ENCODE measurements at places on chromosomes 7 and 10.

GRCh38 chr10:120782336-120782735, 68.8 kb upstream of the WDR11 start:
- DNase-seq = no peak

DNA sequence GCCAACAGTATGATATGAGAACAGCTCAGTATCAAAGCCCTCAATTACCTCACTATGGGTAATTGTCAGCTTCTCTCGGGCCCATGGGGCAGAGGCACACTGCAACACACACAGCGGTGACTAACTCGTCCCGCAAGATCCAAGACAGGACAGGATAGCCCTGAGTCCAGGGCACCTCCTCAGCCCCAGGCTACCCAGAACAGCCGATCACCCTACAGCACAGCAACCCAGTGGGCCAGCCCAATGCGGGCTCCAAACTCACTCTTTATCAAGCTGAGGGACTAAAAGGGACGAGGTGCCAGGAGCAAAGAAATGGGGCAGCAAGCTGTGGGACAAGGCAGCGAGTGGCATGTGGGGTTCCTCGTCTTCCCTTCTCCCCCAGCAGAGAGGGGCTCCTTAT, 765.1 kb downstream of the GRID1 start:
- DNase-seq = no peak

GRCh38 chr7:41162612-41163011, 540.3 kb downstream of the INHBA start:
- DNase-seq = no peak

DNA sequence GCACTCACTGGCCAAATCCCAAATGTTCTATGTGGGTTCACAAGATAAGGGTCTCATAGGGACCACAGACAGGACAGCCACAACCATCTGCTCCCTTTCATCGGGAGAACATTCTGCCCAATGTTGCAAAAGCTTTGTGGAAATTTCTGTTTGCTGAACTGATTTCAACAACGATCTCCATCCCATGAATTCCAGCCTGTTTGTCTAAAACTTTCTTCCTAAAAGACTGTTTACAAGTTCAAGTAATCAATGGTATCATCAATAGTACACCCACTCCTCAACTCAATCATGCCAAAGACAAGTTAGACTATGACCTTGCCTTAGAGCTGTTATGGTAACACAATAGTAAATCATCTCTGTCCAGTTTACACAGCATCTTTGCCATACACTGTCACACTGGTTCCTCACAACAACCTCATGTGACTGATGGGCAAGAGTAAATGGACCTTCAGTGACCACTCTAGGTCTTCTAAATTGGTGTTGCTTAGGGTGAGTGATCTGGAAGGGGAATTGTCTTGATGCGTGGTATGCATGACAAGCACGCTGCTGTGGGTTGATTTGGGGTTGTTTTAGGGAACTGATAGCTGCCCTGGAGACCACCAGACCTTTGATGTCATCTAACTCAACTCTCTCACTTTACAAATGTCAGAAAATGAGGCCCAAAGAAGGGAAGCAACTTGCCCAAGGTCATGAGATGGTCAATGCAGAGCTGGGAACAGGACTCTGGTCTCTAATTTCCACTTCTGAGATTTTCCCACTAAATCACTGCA, 95.1 kb downstream of the PPP1R3C start:
- no peak for DNase-seq

GRCh38 chr7:52463341-52463740, 572.1 kb upstream of the POM121L12 start:
- no peak for DNase-seq

GRCh38 chr10:51542853-51543252, 156.5 kb downstream of the CSTF2T start:
- DNase-seq = no peak

- no peak for DNase-seq
Measured at GRCh38 chr10:3729397-3729976, 55.5 kb downstream of the KLF6 start.

GRCh38 chr7:44533301-44534055, 7.7 kb downstream of the NPC1L1 start:
- DNase-seq = no peak

DNA sequence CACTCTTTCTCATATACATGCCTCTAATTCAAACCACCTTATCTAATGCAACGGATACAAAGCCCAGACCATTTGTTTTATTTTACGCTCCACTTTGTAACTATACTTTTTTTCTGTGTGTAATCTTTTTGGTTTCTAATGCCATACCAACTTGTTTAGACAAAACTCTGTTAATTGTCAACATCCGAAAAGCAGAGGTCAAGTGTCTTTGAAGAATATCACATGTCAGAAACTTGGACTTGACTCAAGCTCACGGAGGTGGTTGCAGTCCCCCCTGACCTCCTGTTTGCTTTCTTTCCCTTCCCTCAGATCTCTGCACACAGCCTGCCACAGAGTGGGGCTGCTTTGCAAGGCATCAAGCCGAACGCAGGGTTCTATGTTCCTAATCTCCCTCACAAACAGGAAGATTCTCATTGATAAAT, 698.9 kb downstream of the PARD3 start:
- no peak for DNase-seq

- DNase-seq = no peak
Measured at GRCh38 chr10:131843089-131843595, 57.7 kb upstream of the PPP2R2D start.

DNA sequence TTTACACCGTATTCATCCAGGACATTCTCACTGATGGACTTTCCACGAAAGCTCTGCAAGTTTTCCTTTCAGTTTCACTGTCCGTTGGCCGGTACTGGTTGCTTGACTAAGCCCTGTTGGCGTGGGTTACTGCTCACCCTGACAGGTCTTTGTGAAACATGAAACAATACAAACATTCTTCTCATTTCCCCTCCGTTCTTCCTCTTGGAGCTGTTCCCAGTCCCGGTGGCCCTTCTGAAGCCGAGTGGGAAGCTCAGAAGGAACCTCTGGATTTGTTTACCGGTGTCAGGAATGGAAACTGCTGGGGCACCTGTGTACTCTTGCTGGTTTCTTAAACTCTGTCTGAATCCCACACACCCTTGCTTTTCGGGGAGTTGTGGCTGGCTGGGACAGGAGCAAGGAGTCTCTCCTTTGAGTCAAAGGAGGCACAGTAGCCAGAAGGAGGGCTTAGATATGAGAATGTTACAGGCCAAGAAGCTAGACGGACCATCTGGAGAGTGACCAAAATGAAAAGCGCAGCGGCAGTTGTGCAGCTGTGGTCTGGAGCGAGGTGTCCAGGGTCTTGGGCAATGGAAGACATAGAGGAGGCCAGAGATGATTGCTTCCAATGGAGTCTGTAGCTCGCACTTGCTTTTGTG, 45.7 kb downstream of the LYZL2 start:
- no peak for DNase-seq

DNA sequence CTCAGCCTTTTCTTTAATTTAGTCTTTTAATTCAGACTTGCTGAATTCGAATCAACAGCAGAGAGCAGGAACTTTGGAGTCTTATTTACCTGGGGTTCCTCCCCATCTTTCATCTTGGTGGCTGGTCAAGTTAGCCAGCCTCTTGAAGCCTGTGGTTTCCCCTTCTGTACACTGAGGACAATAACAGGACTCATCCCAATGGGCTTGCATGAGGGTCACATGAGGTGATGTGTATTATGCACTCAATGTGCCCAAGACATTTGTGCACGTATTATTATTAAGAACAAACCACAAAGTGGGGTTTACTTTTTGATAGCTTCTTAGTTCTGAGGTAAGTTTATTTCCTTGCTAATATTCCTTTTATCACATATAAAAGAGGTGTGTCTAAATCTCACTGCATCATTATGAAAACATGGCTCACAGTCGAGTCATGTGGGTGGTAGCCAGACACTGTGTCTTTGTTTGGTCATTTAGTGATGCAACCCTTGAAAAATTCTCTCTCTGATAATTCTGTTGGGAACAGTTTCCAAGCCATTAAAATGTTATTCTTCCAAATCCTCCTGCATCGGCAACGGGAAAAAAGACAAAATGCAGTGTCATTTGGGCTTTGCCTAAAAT, 86.5 kb upstream of the GRB10 start:
- no peak for DNase-seq

- no peak for DNase-seq
Measured at GRCh38 chr7:51456431-51457060, 139.9 kb upstream of the COBL start.

DNA sequence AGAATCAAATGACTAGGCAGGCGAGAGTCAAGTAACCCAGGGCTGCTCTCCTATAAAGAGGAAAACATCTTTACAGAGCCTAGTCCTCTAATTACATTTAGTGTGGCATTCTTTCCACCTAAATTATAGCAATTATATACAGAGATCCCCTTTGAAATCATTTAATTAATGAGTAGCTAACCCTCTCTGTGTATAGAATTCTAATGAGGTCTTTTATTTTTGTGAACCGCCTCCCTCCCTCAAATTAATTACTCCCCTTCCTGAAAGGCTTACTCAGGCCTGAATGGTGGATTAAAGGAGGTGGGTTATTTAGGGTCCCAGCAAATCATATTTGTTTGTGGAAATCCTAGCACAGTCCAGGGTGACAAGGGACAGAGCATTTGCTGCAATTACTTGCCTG, 551.8 kb downstream of the SORCS3 start:
- no peak for DNase-seq

DNA sequence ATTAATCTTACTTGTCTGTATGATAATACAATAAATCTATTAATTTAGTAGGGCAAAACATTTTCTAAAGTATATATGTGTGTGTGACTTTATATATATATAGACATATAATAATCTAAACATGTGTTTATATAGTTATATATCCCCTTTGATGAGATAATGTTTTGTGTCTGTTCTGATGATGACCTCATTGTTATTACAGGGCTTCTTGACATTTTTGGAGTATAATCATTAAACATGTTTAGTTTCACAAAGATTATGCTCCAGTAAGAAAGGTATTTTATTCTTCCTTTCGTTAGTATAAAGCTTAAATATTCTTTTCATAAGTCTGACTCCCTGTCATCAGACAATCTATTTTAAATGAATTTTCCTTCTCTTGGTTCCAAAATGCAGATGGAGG, 62.3 kb upstream of the CABCOCO1 start:
- DNase-seq = no peak

DNA sequence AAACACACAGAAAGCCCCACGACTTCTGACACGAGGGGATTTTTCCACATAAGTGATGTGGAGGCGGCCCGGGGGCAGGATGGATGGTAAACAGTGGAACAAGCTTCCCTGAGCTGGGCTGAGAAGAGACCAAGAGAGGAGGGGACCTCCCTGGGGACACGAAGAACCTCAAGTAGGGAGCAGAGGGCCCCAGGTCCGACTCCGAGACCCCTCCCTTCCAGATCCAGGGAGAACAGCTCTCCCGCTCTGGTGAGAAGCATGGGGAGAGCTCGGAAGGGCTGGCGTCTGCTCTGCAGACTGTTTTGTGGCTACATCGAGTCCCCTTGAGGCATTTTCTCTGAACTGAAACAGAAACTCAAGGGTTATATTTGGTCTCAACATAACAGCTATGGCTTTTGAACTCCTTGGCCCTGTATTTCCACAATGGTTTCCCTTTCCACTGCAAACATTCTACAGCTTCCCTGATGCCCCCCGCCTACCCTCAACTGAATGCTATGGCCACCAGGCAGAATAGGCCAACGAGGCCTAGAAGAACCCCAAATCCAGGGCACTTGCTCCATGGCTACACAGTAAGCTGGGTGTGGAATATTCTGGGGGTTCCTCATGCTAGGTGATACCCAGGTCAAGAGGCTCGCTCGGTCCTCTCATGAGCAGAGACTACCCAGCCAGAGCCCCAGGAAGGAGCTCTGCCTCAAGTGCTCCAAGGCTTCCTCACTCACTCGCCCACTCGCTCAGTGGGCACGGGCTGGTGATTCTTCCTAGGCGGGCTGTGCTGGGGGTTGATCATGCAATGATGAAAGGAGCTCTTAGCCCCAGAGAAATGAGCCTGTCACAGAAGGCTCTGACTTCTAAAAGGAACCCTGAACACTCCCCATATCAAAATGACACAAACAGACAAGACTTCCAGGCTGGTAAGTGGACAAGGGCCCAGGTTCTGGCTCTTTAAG, 47.5 kb downstream of the FAM53B start:
- no peak for DNase-seq

- DNase-seq = no peak
Measured at GRCh38 chr7:151512353-151512752, 7.3 kb downstream of the RHEB start.

GRCh38 chr10:7797582-7797981, 9.6 kb downstream of the ATP5F1C start:
- DNase-seq = no peak

- DNase-seq = no peak
Measured at GRCh38 chr10:124123156-124123555, 29.8 kb upstream of the CHST15 start.

DNA sequence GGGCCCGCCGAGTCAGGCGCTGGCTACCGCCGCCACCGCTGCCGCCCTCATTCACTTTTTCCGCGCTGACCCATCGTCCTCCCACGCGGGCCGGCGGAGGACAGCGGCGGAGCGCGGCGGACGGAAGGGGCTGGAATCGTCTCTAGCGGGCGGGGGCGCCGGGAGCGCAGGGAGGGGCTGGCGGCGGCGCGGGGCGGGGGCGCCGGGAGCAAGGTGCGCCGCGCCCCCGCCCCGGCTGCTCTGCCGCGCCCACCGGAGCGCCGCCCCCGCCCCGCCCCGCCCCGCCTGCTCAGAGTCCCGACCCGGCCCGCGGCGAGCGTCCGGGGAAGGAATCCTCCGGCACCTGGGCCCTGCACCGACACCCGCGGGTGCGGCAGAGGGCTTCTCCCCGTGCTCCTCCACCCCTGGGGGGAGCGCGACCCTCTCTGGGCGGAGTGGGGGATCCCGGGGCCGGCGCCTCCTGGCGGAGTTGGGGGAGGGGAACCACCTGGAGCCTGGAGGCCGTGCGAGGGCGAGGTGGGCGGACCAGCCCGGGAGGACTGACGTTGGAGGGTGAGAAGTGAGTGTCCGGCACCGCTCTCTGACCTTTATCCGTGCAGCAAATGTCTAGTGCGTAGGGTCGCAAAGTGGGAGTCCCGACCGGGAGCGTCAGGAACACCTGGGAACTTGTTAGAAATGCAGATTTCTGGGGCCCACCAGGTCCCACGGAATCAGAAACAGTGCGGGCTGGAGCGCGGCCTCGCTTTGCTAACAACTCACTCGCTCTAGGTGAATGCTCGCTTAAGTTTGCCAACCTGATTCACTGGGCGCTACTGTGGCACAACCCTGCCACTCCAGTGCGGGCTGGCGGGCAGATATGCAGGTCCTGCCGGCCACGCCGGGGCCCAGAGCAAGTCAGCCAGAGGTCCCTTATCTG, at the start of gene COBL:
Gene COBL, minus strand, starts transcription at position 144 of the 916 bp plus-strand sequence. CDS start 176 bp downstream, outside the sequence.
- no peak for DNase-seq

- DNase-seq = no peak
Measured at GRCh38 chr7:73896454-73896853, 35.5 kb downstream of the TMEM270 start.

- DNase-seq = no peak
Measured at GRCh38 chr7:44046321-44047061, 2.0 kb downstream of the DBNL start.

DNA sequence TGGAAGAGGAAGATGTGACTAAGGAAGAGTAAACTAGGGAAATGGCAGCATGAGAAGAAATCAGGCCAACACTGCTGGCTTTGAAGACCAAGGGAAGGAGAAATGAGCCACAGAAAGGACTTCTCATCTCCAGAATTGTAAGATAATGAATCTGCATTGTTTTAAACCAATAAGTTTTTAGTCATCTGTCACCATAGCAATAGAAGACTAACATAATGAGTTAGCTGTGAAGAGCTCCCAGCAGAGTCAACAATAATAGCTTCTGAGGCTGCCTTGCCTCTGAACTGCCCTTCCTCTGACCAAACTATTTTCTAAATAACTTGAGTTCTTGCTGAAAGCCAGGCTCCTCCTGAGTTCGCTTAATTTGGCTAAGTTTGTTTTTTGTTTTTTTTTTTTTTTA, 103.6 kb downstream of the CACNA2D1 start:
- no peak for DNase-seq
